C1 segment of cervical spinal cord (tissue), 14 donors: ENCODE measurements at places on chromosomes 2 and 18.

GRCh38 chr2:234680688-234681619 is 184.1 kb upstream of the ARL4C start:
- no peak for DNase-seq

- no peak for DNase-seq
These were observed 159.2 kb downstream of the CPS1 start for GRCh38 chr2:210715560-210716082.

DNA sequence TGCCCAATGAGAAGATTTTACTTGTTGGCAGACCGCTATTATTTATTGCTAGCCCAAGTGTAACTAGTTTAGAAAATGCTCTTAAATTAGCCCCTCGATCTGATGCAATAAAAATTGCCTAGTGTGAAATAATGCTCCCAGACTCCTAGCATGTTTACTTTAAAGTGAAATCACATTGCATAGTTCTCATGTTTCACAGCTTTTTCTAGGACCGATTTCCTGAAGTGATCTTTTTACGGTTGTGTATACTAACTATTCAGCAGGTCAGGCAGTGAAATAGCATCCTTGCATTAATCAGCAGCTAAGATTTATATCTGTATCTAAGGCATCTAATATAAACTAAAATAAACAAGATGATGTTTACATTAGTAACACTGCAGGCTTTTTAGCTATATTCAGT is 52.4 kb downstream of the PMS1 start:
- no peak for DNase-seq

DNA sequence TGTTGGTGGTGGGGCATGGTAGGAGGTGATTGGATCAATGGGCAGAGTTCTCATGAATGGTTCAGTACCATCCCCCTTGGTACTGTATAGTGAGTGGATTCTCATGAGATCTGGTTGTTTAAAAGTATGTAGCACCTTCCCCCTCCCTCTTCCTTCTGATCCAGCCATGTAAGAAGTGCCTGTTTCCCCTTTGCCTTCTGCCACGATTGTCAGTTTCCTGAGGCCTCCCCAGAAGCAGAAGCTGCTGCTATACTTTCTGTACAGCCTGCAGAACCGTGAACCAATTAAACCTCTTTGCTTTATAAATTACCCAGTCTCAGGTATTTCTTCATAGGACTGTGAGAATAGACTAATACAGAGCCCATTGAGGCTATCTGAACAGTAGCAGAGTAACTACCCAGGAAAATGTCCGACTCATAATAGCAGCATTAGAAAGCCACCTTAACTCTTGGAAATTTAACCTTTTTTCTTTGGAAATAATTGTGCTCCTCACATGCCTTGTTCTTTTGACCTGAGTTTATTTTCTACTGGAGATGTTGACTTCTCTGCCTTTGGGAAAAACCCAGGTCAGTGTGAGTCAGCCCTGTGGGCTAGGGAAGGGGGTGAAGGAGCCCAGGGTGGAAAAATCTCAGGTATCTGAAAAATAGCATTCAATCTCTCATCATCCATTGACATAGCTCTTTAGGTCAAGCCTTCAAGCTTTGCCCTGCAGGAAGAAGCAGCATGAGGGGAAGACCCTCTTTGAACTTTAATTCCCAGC is 18.1 kb downstream of the CYP1B1 start:
- no peak for DNase-seq

- no peak for DNase-seq
These were observed 137.5 kb downstream of the TPO start for GRCh38 chr2:1550658-1551316.

- no peak for DNase-seq
These were observed 32.3 kb downstream of the AFF3 start for GRCh38 chr2:100109986-100110613.

GRCh38 chr18:47172476-47172875 is 3.7 kb downstream of the IER3IP1 start:
- no peak for DNase-seq

DNA sequence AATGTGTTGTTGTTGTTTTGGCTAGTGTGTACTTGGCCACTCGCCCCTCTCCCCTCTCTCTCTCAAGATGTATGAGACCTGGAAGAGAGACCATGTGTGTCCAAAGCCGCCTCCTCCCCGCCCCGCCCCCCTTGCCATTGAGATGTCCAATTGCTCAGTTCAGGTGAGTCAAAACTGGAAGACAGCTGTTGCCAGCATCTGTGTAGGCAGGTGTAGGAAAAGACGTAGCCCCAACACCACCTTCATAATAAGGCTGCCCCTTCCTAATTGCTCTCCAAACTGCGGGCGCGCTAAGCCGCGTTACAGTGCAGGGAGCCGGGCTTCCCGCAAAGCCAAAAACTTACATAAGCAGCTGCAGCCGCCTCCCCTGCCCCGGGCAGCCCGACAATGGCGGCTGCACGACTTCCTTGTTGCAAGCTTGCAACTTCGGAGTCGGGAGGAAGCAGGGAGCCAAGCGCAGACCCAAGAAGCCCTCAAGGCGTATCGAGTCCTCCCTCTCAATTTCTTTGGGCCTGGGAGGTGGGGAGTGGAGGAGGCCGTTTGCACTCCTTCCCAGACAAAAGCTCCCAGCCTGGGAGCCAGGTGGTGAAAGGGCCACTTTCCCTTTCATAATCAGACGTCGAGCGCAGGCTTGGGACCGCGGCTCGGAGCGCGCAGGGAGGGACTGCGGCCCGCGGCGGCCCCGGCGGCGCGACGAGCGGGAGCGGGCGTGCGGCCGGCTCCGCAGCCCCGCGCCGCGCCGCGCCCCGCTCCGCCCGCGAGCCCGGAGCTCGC is 882 bp downstream of the ZBTB14 start:
- DNase-seq, result peak; percentile 69

DNA sequence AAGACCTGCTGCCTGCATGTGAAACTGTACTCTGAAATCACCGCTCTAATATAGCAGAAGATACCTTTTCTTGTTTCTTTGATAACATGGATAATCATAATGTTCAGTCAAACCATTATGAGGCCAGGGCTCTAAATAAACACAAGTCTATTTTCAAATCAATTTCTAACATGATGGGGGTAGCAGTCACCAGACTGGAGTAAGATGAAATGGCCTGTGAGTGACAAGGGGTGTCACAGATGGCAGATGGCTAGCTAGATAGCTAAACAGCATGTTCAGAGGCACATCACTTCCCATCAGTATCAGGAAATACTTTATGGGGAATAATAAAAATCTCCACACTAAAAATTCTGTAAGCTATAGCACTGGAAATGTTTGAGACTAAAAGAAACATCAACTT is 14.0 kb downstream of the MBD2 start:
- DNase-seq, result no peak

DNA sequence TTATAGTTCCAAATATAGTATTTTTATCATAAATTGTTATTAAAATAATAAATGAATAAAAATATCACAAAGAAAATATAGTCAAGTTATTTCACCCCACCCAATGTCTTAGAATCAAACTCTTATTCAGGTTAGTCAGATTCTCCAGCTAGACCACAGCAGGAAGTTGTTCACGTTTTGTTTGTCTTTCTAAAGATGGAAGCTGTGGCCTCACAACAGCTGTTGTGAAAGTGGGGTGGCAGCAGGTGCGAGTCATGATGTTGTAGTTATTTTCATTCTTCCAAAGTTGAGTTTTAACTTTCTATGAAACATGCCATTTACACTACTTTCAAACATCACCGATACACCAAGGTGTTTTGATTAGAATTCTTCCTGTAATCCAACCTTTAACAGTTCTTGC is 272.9 kb downstream of the SLC8A1 start:
- DNase-seq, result no peak

- no peak for DNase-seq
These were observed 11.3 kb downstream of the MC5R start for GRCh38 chr18:13835202-13835601.

DNA sequence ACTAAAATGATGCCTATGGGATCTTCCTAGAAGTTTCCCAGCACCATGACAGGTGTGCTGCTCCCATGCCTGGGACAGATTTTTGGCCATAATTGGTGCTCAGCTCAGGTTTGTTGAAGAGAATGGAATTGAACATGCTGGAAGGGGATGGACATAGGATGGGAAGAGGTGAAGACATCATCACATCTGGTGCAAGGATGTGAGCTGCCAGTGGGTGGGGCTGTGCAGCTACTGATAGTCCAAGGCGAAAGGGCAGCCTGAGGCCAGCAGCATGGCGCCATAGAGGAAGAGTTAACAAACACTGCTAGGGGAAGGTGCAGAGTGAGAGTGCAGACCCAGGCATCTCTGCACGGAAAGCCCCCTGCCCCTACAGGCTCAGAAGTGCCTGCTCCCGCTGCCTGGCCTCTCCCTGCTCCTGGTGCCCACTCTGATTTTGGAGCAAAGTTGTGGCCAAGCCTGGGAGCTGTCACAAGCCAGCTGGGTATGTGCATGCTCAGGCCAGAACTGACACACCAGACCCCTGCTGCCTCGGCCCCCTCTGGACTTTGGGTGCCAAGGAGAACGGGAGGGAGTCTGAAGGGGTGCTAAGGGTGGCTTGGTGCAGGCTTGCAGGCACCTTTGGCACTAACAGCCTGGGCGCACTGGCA is 178.6 kb downstream of the ZBTB7C start:
- no peak for DNase-seq

DNA sequence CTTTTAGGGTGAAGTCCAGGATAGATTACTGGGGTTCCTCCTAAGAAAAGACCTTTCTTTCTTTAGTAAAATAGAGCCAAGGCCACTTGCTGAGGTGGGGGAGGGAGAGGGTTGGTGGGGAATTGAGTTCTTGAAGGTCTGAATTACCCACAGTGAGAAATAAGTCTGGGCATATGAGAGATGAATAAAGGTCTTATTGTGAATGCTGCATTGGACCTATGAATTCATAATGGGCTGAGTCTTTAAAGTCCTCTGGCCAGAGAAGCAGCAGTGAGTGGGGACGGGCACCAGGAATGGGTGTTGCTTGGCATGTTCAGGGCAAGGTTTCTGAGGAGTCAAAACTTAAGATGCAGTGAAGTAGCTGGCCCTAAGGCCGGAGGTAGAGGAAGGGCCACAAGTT is 10.5 kb downstream of the MAPRE3 start:
- DNase-seq, result no peak

DNA sequence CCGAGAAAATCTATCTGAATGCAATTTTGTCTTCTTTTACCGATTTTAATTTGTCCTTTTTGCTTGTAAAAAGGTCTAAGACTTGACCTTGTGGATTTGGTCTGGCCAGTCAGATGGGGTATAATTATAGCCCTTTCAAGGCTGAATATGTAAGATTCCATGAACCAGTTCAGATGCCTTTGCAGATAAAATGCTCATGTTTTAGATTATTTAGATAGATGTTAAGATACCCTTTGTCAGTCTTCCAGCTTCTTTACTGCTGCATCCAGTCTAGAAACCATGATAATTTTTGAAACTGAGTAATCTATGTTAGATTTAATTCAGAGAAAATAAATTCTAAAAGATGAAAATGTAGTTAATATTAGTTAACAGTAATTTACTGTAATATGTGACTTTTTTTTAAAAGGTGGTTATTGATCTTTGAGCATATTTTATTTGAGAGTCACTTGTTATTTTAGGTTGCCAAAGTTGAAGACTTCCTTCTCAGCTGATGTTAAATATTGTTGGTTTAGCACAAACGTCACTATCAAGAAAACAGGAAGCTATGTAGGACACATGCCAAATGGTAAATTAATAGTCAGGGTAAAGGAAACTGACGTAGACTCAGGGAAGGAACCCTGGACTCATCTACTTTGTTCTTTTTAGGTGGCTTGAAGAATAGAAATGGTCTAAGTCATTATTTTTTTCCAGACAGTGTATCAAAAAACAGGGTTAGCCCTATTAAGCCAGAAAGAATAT is 29.8 kb downstream of the BABAM2 start:
- no peak for DNase-seq

DNA sequence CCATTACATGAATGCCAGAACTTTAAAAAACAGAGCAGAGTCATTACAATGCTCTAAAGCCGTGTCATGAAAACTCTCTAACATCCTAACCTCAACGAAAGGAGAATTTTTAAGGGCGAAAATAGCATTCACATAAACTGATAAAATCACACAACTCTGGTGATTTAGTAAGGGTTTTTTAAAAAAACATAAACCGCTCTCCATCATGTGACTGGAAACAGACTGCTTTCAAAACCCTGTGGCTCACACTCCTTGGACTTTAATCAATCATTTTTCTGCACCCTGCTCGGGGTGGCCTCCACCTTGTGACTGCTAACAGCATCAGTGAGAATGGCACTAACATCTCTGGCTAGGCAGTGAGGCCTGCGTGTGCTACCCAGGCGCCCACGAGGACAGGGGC is 12.1 kb downstream of the DOCK10 start:
- no peak for DNase-seq

- DNase-seq, result no peak
These were observed 165.7 kb upstream of the RAB12 start for GRCh38 chr18:8443505-8443904.

GRCh38 chr2:170465241-170465640 is 249.9 kb upstream of the SP5 start:
- DNase-seq, result no peak

DNA sequence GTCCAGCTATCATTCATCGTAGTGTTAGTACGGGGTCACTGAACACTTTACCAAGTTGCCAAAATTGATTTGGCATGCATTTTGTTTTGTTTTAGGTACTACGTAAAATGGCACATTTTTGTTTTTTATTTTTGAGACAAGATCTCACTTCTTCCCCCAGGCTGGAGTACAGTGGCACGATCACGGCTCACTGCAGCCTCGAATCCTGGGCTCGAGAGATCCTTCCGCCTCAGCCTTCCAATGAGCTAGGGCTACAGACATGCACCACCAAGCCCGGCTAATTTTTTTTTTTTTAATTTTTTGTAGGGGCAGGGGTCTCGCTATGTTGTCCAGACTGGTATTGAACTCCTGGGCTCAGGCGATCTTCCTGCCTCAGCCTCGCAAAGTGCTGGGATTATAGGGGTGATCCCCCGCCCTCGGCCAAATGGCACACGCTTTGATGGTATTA is 786 bp downstream of the TAF1B start:
- no peak for DNase-seq

DNA sequence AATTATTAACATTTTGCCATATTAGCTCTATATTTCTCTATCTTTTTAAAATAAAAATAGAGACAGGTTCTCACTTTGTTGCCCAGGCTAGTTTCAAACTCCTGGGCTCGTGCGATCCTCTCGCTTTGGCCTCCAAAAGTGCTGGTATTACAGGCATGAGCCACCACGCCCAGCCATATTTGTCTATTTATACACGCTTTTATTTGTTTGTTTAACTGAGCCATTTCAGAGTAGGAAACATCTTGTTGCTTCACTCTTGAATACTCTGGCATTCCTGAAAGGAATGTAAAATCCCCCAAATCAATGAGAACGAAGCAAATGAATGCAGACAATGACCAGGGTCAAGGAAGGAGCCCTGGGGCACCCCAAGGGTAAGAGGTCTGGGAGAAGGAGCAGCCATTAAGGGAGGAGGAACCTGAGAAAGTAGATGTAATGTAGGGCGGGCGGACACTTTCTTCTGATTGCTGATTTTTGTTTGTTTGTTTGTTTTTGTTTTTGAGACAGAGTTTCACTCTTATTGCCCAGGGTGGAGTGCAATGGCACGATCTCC is 31.7 kb upstream of the RAB1A start:
- no peak for DNase-seq

GRCh38 chr2:30561349-30561748 is 114.3 kb downstream of the LCLAT1 start:
- no peak for DNase-seq
